ENCODE measurements at places on chromosomes 1 and 21.

DNA sequence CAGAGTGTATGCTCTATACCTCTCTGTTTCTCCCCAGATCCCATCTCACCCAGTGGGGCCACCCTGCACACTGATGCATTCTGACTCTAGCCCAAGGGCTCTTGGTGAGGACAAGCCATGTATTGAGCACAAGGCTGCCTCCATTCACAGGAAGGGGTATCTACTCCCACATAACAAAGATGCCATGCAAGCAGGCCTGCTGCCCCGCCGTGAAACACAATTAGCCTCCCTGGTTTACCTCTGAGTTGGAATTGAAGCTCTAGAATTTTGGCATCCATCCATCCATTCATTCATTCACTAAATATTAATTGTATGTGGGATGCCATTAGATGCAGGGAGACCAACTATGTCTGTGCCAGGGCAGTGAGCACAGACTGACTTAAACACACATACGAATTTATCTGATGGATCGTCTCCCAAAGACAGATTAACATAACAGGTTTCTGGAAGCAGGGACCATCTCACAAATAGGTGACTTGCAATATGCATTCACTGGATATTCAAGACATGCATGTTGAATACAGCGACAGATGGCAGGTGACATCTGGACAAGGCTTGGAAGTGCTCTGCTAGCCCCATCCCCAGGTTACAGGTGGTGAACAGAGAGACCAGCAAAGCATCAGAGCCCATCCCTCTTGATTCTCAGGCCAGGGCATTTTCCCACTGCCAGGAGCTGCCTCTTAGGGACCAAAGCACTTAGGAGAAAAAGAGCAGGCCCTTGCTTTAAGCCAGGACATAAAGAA, 34.3 kb downstream of the TRABD2B start:
- DNase-seq = no peak

DNA sequence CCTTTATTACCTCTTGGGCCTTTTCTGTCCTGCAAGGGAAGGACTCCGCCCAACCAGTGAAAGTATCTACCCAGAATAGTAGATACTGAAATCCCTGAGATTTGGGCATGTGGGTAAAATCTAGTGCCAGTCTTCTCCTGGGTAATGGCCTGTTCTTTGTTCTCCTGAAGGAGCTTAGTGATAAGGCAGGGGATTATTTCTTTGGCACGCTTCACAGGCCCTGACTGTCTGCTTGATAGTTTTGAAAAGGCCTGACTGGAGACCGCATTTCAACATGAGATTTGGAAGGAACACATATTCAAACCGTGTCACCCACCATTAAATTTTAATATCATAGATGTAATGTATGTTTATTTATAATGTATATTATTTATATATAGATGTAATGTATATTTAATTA, 48.9 kb downstream of the RASAL2 start:
- DNase-seq = no peak

GRCh38 chr1:217311766-217312165, 319.1 kb downstream of the GPATCH2 start:
- no peak for DNase-seq

DNA sequence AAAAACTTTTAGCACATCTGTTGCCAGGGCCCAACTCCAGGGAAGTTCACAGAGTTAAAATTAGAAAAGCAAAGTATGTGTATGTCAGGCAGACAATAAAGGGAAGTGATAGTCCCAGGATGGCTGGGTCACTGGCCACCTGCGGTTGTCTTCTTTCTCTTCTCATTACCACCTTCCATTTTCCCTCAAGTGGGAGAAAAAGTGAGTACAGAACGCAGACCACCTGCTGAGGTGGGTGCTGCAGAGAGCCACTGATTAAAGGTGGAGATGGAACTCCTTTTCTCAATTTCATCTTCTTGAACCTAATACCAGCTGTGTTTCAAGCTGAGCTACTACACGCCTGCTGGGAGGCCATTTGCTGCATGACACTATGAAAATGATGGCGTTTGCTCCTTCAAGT, 88.8 kb upstream of the PDE4B start:
- DNase-seq = no peak

DNA sequence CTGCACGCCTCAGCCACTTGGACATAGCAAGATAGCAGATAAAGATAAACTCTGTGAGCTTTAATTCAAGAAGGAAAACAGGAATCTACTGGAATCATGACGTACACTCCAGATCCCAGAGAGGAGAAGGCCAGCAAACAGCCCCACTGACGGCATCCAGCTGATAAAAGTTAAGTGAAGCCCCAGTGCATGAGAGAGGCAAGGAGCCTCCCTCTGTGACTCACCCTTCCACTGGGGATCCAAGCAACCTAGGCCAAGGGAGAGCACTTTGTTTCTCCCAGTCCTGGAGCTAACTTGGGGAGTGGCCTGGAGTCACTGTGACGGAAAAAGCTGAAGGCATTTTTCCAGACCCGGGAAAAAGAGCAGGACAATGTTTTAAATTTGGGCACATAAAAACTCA, 270.0 kb downstream of the AKT3 start:
- no peak for DNase-seq

GRCh38 chr1:28450561-28450960, 55.3 kb upstream of the RCC1 start:
- no peak for DNase-seq

DNA sequence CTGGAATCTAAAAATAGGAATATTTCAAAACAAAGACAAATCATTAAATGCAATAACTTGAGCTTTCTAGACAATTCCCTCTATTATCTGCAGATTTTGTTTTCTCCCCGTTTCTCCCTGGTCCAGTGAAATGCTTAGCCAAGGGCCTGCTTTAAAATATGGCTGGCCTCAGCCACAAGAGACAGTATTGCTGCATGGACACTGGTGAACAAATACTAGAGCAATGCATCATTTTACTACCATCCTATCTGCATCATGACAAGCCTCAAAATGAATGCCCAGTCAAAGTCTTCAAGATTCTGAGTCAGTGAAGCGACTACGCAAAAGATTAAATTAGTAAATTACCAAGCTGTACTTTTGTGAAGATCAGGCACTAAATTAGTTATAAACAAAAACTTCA, 80.5 kb downstream of the ENAH start:
- no peak for DNase-seq

DNA sequence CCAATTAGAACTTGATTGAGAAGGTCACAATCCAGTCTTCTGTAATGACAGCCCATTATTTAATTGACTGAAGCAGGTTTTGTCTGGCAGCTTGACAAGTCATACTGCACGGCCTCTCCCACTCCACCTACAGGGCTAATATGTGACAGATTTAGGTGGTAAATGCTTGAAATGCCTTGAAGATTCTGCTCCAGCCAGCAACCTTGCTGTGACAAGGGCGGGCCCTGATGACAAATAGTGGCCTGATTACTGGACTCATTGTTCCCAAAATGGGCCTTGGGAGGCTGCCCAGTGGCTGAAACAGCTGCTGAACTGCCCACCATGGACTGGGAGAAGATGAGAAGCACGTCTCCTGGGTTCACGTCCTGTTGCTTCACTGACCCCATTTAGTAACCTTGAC, 30.0 kb upstream of the CRNN start:
- DNase-seq = no peak

- no peak for DNase-seq
These were observed 63.2 kb downstream of the SYDE2 start for GRCh38 chr1:85137660-85138059.

- no peak for DNase-seq
These were observed 48.1 kb downstream of the SPATA46 start for GRCh38 chr1:162328512-162328911.

GRCh38 chr1:24609949-24610517, 33.1 kb upstream of the SRRM1 start:
- DNase-seq = no peak

DNA sequence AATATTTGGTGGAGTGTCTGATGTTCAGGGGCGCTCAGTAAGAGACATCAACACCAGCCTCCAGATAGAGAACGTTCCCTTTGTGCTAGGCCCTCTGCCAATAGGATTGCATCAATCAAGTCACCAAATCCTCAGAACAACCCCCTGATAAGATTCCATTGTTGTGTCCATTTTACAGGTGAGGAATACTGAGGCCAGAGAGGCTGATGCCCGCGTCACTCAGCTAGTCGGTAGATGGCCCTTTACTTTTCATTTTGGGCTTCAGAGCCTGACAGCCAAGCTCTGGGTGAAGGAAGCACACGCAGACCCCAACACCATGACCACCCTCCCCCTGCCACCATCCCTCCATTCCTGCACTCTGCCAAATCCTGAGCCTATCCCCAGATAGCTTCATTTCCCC, 406.2 kb downstream of the PTPRU start:
- DNase-seq = no peak

DNA sequence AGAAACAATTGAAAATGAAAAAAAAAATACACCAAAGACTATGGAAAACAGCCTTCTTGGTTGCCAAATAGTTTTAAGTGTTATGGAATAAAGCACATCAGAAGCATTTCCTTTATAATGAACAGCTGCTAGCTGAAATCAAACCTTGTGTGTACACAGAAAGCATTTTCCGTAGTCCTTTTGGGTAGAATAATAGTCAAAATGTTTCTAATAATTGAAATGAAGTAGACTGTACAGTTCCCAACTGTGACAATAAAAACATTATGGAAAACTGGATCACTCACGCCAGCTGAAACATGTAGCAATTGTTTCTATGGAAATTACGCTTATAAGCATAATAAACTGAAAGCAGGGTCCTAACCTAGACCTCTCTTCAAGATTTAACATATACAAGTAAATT, 856.3 kb upstream of the B3GALT2 start:
- DNase-seq = no peak

- DNase-seq = no peak
These were observed 53.7 kb upstream of the RIPK4 start for GRCh38 chr21:41820384-41821080.

GRCh38 chr1:91736715-91737615, 149.0 kb downstream of the TGFBR3 start:
- DNase-seq = no peak

- no peak for DNase-seq
These were observed 122.1 kb upstream of the RGS1 start for GRCh38 chr1:192453360-192453992.

- DNase-seq = no peak
These were observed 14.0 kb upstream of the UMODL1 start for GRCh38 chr21:42056996-42057689.

DNA sequence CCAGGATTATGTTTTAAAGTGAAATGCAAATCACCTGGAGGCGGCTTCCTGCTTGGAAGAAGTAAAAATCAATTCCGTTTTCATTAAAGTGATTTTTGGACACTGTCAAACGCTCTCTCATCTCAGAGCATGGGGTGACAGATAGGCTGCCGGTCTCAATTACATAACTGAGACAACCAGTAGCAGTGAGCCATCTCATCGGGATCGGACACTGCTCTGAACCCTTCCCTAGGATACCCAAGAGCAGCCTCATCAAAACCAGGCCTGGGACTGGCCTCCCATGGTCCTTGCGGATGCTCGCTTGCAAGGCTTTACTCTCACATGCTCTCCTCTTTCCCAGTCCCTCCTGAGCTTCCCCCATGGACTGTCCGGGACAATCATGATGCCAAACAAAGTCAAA, 12.1 kb downstream of the KCND3 start:
- DNase-seq = no peak

- no peak for DNase-seq
These were observed 1.5 kb upstream of the HSPA13 start for GRCh38 chr21:14384453-14384852.

GRCh38 chr1:204821476-204821875, 49.2 kb upstream of the NFASC start:
- DNase-seq = no peak

- no peak for DNase-seq
These were observed 85.8 kb upstream of the IPO9 start for GRCh38 chr1:201742955-201743805.

GRCh38 chr1:62281922-62282555, 37.2 kb downstream of the KANK4 start:
- DNase-seq = no peak

DNA sequence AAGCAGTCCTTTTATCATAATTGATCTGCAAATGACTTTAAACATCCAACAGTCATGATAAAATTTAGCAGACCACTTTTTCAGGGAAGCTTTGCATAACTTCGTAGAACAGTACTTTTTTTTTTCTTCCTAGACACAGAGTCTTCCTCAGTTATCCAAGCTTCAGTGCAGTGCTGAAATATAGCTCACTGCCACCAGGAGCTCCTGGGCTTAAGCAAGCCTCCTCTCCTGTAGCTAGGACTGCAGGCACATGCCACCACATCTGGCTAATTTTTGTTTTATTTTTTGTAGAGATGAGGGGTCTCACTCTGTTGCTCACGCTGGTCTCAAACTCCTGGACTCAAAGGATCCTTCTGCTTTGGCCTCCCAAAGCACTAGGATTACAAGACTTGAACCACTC, 3.8 kb downstream of the F13B start:
- no peak for DNase-seq

- DNase-seq = no peak
These were observed 137.0 kb downstream of the DENND1B start for GRCh38 chr1:197638316-197638715.

DNA sequence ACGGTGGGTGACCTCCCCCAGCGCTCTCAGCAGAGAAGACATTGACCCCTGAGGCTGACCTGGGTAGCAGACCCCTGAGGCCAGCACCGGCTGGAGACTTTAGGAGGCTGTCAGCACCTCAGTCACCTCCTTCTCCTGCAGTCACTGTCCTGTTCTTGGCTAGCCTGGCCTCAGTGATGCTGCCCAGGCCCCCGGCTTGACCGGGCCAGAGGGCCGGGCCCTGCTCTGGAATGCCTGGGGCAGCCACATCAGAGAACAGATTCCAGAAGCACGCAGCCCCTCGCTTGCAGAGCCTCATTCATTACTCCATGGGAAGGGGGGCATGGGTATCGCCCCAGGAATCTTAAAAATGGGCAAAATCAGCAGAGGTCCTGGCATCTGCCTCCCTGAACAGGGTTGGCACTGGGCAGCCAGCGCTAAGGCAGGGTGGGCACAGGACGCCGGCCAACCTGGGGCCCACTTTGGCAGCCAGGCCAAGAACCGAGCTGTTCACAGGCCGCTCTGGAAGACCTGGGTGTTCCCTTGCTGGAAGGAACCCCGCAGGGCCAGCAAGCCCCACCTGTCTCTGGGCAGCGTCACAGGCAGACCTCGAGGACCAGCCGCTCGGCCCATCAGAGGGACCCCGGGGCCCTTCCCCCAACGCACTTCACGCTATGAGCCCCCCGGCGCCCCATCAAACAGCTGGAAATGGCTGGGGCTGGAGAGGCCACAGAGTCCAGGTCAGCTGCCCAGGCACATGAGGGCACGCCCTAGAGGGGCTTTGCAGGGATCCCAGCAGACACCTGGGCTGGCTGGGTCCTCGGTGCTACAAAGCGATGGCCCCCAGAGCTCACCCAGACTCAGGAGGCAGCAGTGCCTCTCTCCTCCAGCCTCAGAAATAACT, 45.1 kb downstream of the MEGF6 start:
- no peak for DNase-seq

GRCh38 chr1:1291548-1292441, 11.6 kb downstream of the SCNN1D start:
- peak; percentile 96 for DNase-seq
